ENCODE measurements at places on chromosomes 7 and 10.

DNA sequence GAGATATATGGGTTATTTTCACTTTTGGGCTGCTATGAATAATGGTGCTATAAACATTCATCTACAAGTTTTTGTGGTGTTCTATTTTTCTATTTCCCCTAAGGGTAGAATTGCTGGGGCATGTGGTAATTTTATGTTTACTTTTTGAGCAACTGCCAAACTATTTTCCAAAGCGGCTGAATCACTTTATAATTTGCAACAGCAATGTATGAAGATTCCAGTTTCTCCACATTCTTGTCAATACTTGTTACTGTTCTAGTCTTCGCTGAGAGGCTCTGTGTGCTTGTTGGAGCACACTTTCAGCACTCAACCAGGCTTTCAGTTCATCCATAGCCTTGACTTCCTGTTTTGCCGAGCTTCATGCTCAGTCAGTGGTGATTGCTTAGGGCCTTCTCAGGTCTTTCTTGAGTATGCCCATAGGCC, 39.0 kb downstream of the ADK start:
- no peak for DNase-seq

GRCh38 chr10:108696792-108697477, 1226.4 kb downstream of the XPNPEP1 start:
- no peak for DNase-seq

GRCh38 chr7:116630357-116630756, 41.6 kb upstream of the MET start:
- no peak for DNase-seq

DNA sequence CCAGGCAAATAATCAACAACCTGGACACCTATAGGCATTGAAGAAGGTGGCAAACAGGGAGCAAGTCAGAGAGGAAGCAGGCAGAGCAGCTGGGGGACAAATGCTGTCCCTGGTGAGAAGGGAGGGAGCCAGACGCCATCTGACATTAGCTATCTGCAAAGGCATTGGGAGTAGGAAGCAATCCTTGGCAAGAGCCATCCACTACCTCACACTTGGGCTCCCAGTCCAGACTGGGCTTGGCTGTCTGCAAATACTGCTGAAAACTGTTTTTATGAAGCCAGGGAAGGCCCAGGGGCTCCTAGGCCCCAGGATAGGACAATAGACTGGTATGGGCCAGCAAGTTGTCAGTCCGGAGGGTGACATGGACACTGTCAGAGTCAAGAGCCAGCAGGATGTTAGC, 132.5 kb downstream of the SORBS1 start:
- DNase-seq, result no peak

DNA sequence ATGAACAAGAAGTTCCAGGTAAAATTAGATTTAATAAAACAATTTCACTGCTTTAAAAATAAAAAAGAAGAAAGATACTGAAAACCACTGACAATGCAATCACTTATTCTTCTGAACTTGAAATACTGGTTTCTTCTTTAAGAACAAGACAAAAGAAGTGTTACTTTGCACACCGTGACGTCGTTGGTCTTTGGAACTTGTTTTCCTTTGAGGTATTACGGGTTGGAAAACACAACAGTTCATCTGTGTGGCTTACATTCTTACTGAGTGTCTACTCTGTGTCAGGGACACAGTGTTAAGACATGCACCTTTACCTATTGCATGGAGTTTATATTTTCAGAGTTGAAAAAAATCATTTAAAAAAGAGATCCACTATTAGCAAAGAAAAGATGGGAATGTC, 41.3 kb upstream of the UCN3 start:
- DNase-seq, result no peak

DNA sequence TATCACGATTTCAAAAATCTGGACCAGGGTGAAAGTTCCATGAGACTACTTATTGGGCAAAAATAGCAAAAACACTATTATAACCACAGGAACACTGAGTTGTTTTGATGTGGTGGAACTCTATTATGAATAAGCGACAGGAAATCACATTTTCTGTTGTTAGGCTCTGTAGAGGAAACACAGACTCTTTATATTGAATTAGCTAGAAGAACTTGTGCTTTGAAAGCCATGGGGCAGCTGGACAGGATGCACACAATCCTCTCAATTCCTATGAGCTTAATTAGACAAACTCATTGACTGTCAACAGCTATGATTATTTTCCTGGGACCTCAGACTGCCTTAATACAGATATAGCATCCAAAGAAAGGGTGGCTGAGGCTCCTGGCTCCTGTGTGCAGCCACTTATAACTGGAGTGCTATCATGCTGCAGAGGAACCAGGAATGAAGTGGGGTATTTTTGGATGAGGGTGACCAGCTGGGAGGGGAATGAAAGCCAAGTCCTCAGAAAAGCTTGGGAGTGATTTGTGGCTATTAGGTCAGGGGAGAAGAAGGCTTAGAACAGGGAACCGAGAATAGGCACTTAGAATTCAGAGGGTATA, 657.3 kb downstream of the TYW1 start:
- no peak for DNase-seq
